Breast epithelium (tissue), 4 donors: ENCODE measurements at places on chromosomes 1 and 21. TPM values are rescaled to one million over a fixed set of nuclear protein-coding genes. Genes with fewer than 3 reads are reported as not detected.

GRCh38 chr1:165635823-165636222 lies 4.8 kb downstream of the MGST3 start:
- H3K27me3 ChIP-seq = no peaks in the 10 kb centered on the region
- H3K27ac ChIP-seq = peak overlapping the region; percentile 33

DNA sequence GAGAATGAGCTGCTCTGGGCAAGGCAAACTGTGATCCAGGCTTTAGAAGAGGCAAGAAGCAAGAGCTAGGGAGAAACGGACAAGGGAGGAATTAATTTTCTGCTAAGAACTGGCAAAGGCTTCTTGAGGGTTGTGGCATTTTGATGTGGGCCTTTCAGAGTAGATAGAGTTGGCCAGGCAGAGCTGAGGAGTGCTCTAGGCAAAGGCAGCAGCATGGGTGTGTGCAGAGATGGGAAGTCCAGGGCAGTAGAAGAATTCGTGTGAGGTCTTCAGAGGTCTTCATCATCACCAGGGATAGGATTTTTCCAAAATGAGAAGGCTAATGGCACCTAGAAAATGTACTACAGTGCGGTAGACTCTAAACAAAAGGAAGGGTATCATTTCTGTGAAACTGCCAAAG lies 237.8 kb downstream of the LTN1 start:
- no peak overlapping the region for H3K4me3 ChIP-seq
- H3K4me1 ChIP-seq = no peaks in the 10 kb centered on the region
- DNase-seq = no peak

DNA sequence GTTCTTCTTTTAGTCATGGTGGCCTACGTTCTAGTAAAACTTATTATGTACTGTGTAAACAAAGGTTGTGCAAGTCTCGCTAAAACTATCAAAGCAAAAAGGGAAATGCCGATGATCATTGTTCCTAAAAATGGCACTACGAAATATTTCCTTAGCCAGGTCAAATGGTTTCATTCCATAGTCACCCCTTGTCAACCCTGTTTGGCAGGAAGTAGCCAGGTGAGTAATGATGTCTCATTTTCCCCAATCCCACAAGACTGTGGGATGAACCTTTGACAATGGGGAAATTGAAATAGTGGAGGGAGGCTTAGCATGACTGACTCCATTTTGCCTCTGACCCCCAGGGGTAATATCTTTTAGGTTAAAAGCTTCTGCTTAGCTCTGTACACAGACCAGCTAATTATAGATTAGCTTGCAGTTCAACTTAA lies 5.6 kb upstream of the REN start:
- H3K4me3 ChIP-seq = no peak overlapping the region
- no peak for DNase-seq
- H3K27me3 ChIP-seq = no peaks in the 10 kb centered on the region
- H3K27ac ChIP-seq = no peak overlapping the region

DNA sequence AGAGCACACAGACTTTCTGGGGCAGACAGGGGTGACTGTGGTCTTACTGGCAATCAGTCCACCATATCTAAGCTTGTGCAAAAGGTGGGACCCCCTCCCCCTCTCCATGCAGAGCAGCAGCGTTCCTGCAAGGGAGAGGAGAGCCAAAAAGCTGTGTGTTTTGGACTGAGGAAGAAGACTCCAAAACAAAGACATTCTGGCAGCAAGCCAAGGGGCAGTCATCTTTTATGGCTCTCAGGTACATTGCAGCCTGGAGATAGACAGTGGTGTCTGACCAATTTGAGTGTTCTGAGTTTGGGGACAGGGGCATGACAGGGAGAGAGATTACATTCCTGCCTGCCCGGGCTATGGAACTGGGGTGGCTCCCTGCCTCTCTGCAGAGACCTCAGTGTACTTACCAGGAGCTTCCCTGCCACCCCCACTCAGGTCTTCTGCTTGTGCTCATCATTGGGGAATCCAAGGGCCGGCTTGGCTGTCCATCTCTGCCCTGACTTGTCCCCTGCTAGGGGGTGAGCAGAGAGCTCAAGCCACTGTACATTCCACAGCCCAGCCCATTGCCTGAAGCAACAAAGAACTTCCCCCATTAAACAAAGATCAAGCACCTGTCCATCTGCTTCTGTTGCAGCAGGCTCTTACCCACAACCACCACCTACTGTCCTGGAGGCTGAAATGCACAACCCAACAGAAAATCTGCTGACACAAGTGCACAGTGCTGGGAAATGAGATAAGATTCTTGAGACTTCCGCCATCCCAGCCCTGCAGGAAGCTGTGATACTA lies 131.1 kb downstream of the EVI5 start:
- no peak overlapping the region for H3K27ac ChIP-seq
- no peaks in the 10 kb centered on the region for H3K4me1 ChIP-seq
- H3K27me3 ChIP-seq = no peaks in the 10 kb centered on the region
- no peak for DNase-seq
- H3K36me3 ChIP-seq = no peaks in the 10 kb centered on the region

Gene MX2
- 31.5 TPM for total RNA-seq

- peak overlapping the region; percentile 35 for H3K4me3 ChIP-seq
- no peaks in the 10 kb centered on the region for H3K27me3 ChIP-seq
- DNase-seq = no peak
- H3K4me1 ChIP-seq = no peaks in the 10 kb centered on the region
- no peaks in the 10 kb centered on the region for H3K36me3 ChIP-seq
Observed at GRCh38 chr21:16418642-16419041, 688.9 kb downstream of the USP25 start.

Gene RNF11
- total RNA-seq = 96.9 TPM
